ENCODE measurements at places on chromosomes 2 and 18. TPM values are rescaled to one million over a fixed set of nuclear protein-coding genes. Genes with fewer than 3 reads are reported as not detected.

POLR1B gene
- total RNA-seq, result 12.7 TPM

IL36RN gene
- total RNA-seq, result not detected

TUBB8B gene
- not detected for total RNA-seq

FAM168B gene
- 101 TPM for total RNA-seq

KYNU gene
- total RNA-seq, result 4.4 TPM

ASXL3 gene
- 2.2 TPM for total RNA-seq
